Left renal cortex interstitium (tissue), 4 donors: ENCODE measurements at places on chromosomes 16 and 17.

DNA sequence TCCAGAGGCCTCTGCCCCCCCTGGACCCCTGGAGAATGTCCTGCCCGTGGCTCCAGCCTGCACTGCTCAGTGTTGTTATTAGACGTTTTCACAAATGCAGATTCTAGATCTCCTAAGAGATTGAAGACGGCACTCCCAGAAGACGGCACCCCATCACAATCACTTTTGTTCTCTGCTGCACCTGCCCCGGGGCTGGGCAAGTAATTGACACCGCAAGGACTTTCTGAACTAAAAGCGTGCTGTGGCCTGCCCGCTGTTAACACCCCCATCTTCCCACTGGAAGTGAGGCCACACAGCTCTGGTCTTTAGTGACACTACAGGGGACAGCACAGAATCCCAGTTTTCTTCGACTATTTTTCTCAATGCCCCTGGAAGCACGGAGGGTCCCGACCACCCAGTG lies 256.9 kb downstream of the ENGASE start:
- no peak for DNase-seq

GRCh38 chr16:85524365-85524629 lies 88.8 kb upstream of the GSE1 start:
- no peak for DNase-seq

DNA sequence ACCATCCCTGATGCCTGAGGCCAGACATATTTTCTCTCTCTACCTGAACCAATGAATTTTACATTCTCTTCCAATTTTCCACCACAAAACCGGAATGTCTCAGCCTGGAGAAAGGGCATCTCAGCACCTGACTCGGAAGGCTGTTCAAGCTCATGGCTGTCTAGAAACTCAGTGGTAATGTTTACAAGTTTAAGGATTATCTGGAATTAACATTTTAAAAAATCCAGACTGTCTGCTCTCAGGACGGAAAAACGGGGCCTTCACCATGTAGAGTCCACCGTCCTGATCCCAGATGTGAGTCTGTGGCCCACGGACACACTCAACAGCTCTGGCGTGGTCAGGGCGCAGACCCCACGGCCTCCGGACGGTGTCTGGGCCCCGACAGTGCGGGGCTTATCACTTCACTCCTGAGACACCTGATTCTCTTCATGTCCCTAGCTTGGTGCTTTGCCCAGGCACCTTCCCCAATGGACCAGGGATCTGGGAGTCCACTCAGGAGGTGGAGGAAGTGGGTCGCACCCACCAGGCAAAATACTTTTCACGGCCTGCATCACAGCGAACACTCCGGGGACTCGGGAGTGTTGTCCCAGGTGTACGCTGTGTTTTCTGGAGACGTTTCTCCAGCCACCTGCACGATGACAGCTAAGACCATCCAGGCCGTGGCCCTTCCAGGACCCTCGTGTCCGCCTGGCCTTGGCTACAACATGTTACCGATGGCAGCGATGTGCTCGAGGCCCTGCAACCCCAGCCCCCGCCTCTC lies 101.5 kb downstream of the ZNF778 start:
- DNase-seq: no peak

GRCh38 chr17:66630379-66630778 lies 204.5 kb upstream of the CACNG5 start:
- no peak for DNase-seq

- no peak for DNase-seq
Measured at GRCh38 chr17:32497431-32498205, 10.8 kb downstream of the CDK5R1 start.

DNA sequence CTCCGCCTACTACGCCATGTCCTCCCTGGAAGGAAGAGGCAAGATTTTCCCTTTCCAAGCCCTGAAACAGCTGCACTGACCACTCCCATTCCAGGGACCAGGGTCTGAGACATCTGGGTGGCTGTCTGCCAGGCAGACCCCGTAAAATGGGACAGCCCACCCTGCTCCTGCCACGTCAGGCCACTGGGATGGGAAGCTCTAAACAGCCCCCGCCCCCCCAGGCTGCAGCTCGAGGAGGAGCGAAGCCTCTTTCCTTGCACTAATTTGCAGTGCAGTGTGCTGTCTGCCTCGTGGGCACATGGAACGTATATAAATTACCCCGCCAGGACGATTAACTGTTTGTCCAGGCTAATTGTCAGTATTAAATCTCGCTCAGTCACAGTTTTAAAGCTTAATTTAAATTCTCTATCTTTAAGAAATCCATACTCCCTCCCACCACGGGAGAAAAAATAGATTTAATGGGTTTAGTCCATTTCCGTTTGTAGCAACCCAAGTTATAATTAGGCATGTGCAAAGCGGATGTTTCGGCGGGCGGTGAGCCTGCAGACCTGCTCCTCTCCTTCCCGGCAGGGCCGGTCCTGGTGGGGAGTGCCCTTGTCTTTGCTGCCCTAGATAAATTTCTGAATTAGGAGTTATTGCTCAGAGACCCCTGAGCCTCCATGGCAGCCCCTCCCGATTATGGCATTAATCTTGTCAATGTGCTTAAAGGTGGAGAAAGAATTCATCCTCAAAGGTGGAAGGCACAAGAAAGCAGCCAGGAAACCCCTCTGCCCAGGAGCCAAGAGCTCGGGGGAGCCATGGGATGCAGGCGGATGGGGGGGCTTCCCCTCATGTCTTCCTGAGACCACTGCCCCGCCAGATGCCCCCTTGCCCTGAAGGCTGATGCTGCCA lies 268.0 kb upstream of the TNRC6C start:
- DNase-seq: peak; percentile 39

GRCh38 chr16:30030841-30031413 lies at the start of gene TLCD3B:
Gene TLCD3B, minus strand, starts transcription at chr16:30031271. Its CDS starts 744 bp downstream, at chr16:30030527.
- DNase-seq: no peak

DNA sequence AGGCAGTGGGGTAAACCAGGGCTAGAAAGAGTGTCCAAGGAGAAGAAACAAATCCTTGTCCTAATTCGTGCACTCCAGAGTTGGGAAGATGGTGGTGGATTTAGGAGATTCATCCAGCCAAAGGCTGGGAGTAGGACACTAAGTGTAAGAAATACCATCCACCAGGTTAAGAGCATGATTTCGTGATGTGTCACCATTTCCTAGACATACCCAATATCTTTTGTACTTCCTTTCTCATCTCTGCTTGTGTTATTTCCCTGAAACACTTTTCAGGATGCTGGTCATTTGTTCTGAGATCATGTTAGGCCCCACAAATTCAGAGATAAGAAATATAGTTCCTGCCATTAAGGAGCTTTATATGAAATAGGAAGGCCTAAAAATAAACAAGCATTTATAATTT lies 106.3 kb upstream of the HLF start:
- no peak for DNase-seq

DNA sequence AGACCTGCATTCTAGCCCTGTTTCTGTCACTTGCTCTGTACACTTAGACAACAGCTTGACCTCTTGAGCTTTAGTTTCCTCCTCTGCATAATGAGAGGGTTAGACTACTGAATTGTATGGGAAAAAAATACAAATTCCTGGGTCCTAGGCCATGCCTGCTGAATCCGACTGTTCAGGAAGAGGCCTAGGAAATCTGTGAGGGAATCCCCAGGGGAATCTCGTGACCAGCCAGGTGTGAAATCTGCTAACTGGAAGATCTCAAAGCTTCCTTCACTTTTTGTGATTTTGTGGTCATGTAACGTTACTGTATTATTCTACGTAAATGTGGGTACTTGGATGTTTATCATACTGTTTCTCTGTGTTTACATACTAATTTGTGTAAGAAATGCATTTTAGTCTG lies 58.2 kb downstream of the CYLD start:
- DNase-seq: no peak

DNA sequence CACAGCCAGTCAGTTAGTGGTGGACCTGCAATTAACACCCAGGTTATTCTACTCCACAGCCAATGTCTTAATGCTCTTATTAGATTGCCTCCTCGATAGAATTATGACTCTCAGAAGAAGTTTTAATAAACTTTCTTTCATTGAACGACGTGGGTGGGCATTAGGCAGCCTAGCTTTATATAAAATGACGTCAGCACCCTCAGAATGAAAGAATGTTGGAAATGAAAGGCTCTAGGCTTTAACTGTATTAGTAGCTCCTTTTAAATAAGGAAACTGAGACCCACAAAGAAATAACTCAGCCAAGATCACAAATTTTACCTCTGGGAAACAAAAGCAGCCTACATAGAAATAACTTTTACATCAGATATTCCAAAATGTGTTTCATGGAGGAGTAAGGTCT lies 91.3 kb upstream of the CLEC3A start:
- DNase-seq: no peak

DNA sequence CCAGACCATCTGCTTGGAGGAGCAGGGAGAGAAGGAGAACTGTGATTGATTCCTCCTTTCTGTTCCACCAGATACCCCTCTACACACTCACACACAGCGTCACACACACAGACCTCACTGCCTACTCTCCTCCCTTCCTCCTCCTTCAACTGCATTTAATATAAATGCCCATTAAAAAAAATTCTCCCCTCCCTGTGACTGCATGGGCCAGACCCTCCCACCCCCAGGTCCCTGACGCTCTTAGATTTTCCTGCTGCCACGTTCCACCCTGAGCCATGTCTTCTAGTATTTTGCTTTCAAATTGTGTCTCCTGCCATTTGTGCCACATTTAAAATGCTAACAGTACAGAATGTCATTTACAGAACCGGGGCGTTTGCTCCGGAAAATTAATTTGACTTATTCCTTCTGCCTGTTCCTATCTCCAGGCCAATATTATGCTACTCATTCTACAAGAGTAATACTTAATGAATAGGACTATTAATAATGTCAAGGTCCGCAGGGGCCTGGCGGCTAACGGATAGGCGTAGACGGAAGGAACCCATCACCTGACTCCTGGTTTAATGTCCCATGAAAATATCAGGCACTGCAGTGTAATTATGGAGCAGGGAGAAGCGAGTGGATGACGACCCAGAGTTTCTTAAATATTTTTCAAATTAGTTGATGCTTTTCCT lies 100.2 kb downstream of the MRM1 start:
- no peak for DNase-seq

DNA sequence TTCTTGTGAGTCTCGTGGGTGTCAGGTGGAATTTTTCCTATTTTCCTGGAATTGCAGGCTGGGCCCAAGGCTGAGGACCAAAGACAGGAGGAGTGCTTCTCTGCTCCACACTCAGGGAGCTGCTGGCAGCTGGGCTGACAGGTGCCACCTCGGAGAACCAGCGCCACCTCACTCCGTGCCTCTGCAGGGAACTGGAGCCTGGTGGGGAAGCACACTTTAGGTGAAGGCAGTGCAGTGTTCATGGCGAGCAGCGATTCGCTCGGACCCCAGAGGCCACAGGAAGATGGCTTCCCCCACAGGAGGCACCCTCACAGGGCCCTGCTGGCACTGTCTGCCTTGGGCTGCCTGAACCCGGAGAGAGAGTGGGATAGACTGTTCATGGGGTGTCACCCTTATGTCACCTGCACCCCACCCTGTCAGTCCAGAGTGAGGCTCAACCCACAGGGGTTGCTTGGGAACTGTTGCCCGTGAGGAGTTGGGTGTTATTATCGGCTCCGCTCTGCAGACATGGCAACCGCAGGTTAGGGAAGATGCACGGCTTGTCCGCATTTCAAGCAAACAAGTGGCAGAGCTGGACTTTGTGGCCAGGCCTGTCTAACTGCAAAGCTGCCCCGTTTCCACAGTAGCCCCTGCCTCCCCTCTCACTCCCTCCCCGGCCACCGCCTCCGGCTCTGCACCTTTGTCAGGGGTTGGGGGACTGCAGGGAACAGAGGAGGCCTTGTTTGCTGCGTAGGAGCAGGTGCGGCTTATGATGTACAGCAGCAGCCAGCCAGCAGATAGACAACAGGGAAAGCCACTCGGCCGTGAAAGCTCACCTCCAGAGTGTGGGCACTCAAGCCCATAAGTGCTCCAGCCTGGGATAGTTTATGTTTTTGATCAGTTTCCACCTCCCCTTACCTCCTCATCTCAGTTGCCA lies 15.5 kb downstream of the TBC1D24 start:
- DNase-seq: no peak

DNA sequence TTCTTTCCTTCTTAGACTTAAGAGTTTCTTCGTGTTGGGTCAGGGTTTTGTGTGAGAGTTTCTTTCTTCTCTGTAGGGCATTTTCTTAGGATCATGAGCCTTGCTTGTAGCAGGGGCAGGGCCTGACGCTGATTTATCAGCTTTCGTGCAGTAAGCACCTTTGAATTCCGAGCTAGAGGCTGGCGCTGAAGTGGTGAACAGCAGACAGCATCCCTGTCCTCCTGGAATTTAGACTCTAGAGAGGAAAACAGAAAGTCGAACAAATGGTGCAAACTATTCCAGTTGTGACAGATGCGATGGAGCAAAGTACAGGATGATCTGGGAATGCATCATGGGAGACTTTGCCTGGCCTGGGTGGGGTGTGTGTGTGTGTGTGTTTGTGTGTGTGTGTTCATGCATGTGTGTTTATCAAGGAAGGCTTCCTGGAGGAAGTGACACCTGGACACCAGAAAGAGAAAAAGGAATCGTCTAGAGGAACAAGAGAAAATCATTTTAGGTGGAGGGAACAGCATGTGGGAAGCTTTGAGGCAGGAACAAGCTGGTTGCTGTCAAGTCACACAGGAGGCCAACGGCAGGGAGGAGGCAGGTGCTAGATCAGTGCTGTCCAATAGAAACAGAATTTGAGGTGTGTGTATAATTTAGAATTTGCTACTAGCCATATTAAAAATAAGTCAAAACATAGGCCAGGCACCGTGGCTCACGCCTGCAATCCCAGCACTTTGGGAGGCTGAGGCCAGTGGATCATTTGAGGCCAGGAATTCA lies 60.2 kb downstream of the WWP2 start:
- DNase-seq: no peak

GRCh38 chr17:9533441-9533840 lies 42.2 kb downstream of the STX8 start:
- no peak for DNase-seq

DNA sequence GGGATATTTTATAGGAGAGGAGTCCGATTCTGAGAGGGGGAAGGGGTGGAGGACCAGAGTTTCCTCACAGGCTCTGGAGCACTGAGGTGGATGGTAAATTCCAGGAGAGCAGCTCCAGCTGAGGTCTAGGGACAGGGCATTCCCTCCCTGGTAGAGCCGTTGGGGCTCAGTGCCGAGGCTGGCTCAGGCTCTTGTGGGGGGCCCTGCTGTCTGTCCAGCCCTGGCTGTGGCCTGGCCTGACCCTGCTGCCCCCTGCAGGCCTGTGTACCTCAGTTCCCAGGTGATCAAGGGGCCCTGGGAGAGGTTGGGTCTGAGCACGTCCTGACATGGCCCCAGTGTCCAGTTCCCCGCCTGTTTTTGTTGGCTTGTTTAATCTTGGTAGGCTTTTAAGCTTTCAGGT lies 16.8 kb downstream of the ZNF750 start:
- DNase-seq: no peak
